ENCODE measurements at places on chromosomes 16 and 17.

DNA sequence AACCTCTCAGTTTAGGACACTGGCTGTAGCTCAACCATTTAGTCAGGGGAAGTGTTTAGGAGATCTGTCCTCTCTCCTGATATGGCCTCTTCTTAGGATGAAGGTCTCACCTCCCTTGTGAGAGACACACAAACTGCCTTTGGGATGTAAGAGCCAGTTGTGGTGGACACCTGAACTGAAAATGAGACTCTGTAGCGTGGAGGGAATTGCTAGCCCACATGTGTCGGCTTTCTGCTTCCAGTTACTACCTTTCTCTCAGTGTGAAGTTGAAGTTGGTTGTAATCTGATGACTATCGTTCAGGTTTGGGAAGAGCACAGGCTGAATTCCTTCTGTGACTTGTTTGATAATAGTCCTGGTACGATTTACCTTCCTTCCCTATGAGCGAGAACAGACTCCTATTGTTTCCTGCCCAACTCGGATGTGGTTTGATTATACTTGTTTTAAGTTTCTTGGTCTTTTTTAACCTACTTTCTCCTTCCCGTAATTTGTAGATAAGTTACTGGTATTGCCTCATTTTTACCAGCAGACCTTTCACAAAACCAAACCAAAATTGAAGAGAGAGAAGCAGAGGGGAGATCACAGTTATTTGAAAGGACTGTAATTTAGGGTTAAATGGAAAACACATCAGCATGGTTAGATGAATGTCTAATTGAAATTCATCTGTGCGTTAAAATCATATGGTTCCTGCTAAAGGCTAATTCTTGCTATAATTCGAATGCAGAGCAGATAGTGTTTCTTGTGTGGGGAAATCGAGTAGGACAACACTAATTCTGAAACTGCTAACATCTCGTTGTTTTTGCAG, 43.2 kb downstream of the CLEC16A start:
- no peak for DNase-seq

DNA sequence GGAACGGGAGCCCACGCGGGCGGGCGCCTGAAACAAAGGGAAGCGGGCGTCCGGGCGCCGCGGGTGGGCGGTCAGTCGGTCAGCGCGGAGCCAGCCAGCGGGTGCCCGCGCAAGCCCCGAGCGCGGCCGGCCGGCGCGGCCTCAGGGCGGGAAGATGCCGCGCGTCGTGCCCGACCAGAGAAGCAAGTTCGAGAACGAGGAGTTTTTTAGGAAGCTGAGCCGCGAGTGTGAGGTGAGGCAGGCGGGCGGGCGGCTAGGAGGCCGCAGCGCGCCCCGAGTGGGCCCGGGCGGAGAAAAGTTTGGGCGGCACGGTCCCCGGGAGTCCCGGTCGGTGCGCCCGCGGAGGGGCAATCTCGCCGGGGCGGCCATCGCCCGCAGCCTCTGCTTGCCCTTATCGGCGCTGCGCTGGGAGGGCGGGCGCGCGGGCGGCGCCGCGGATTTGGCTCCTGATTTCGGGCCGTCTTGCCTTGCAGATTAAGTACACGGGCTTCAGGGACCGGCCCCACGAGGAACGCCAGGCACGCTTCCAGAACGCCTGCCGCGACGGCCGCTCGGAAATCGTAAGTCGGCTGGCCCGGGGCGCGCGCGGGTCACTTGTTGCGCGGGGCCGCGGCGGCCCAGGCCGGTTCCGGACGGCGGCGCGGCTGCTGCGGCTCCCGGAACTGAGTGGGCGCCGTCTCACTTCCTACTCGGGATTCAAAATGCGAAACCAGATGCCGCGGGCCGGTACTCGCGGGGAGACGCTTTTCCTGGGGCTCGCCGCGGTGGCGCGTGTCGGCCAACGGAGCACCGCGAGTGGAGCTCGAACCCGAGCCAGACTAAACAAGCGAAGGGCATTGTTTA, 526 bp downstream of the CBFB start:
- DNase-seq, result peak; percentile 50

DNA sequence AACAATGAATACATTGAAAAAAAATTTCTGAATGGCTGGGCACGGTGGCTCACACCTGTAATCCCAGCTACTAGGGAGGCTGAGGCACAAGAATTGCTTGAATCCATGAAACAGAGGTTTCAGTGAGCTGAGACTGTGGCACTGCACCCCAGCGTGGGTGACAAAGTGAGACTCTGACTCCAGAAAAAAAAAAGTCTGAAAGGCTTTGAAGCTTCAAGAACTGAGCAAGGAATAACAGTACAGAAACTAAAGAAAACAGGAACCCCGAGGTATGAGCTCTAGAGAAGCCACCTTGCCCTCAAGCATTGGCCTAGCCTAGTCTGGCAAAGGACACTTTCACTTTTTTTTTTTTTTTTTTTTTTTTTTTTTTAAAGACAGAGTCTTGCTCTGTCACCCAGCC, 45.0 kb downstream of the TEX2 start:
- DNase-seq, result no peak

DNA sequence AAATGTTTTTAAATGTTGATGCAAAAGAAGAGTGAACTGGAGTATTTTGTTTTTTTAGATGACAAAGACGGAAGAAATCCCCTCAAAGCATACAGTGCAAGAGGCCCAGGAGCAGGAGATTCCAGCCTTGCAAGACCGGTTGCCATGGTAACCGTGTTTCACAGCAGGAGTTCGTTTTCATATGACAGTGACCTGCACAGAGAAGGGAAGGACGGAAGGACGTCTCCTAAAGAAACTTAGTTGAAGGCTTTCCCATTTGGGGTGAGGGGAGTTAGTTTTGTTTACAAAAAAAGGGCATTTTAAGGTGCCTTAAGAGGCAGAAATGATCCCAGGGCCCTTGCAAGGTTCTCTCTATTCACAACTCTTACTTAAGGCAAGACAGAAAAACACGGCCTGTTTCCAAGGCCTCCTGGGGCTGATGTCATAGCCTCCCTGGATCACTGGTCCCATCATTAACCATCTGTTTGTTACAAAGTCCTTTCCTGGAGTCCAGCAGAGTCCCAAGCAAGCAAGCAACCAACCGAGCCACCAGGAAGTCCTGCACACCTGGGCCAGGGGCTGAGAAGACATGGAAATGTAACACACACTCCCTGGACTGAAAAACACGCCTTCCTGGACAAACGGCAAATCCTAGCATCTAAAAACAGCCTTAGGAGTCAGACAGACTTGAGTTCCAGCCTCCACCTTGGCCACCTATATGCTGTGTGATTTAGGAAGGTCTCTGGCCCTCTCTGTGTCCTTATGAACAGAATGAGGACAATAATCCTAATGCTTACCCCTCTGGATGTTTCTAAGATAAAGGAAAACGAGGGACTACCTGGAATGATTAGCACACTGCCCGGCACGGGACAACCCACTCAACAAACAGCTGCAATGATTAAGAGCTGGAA, 30.3 kb upstream of the RPH3AL start:
- no peak for DNase-seq

DNA sequence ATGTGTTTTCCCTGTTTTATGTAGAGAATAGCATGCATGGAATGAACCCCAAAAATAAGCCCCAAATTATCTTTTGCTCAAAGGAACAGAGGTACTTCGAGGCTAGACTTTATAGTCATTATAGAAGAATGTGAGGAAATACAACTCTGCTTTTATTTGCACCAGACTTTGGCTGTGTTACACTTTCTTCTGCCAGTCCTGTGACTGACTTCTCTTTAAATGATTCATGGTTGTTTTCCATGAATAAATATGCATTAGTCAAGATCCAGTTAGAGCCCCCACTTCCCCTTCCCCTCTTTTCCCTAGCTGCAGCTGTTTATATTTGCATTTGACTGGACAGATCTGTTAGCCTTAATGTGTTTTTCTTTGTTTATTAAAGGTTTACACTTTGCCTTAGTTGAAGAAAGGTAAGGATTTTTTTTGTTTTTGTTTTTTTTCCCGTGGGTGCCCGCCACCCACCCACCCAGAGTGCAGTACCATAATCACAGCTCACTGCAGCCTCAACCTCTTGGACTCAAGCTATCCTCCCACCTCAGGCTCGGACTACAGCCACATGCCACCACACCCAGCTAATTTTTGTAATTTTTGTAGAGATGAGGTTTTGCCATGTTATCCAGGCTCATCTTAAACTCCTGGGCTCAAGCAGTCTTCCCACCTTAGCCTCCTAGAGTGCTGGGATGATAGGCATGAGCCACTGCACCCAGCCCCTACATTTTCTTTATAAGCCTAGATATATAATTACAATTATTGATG, 152.6 kb downstream of the CYB561 start:
- DNase-seq, result no peak

GRCh38 chr17:74542166-74542565, 3.7 kb downstream of the CD300C start:
- no peak for DNase-seq

DNA sequence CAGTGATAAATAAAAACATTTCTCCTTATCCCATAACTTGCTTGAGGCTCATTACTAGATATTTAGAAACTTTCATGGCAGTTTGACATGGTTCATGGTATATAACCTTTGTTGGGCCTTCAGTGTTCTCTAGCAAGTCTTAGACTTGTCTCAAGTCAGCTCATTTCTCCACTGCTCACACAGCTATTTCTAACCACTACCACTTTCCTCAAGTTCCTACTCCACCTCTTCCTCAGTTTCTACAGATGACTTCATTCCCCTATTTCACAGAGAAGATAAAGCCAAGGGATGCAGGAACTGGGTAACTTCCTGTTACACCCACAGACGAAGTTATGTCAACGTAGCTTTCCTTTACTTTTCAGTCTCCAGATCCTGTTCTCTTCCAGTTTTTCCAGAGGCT, 23.2 kb downstream of the NLK start:
- DNase-seq, result no peak

- DNase-seq, result no peak
Measured at GRCh38 chr16:67807148-67807682, 526 bp downstream of the TSNAXIP1 start.

- DNase-seq, result peak; percentile 2
Measured at GRCh38 chr16:84700446-84701300, 873 bp downstream of the USP10 start.

DNA sequence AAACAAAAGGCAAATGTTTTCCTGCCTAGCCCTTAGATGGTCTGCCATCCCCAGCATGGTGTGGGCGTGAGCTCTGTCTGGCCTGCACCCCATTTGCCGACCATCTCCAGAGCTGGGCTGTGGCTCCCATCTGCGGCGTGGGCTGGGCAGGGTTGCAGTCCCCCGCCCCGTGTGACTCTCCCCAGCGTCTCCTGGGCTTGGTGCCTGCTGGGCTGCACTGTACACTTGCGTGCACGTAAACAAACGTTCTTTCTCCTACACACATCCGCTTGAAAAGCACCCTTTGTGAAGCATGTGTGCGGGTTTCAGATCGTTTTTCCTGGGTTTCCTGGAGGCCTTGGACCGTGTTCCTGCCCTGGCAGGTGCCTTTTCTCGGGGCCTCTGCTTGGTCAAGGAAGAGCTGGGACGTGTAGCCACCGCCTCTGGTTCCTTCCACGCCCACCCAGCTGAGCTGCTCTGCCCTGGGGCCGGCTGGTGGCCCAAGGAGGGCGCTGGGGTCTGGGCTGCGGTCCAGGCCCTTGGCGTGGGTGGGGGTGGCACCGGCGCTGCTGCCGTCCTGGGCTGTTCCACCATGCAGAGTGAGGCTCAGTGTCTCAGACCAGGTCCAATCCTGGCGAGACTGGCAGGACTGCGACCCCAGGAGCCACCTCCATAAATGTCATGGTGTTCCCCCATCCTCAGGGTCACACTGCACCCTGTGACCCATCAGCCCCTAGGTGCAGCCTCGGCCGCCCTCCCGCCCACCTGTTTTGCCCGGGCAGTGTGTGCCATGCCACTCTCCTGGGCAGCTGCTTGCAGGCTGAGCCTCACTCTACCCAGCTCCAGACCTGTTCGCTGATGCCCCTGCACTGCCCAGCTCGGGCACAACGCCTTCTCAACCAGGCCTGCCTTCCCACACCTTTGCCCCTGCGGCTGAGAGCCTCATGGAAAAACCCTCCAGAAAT, 9.9 kb upstream of the BAIAP3 start:
- no peak for DNase-seq

GRCh38 chr17:6639586-6640535, 650 bp downstream of the KIAA0753 start:
- no peak for DNase-seq

DNA sequence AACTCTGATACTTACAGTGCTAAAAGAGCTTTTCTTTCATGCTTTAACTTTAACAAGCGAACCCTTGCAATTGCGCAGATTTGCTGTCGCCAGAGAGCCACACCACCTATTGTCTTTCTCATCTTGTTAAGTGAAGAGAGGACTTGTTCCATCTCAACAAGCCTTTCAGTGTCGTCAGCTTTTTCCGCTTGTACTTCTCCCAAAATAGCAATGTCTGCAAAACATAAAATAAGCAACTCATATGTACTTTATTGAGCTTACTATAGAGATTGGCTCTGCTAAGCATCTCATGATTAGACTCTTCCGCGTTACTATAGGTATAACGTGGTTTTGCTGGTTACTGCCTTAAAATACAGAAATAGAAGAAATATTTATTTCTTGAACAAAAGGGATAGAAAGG, 51.9 kb downstream of the ABCA8 start:
- DNase-seq, result no peak

- DNase-seq, result no peak
Measured at GRCh38 chr16:15489016-15489415, 54.6 kb downstream of the BMERB1 start.

- no peak for DNase-seq
Measured at GRCh38 chr17:72587156-72587555, 466.3 kb downstream of the SOX9 start.

DNA sequence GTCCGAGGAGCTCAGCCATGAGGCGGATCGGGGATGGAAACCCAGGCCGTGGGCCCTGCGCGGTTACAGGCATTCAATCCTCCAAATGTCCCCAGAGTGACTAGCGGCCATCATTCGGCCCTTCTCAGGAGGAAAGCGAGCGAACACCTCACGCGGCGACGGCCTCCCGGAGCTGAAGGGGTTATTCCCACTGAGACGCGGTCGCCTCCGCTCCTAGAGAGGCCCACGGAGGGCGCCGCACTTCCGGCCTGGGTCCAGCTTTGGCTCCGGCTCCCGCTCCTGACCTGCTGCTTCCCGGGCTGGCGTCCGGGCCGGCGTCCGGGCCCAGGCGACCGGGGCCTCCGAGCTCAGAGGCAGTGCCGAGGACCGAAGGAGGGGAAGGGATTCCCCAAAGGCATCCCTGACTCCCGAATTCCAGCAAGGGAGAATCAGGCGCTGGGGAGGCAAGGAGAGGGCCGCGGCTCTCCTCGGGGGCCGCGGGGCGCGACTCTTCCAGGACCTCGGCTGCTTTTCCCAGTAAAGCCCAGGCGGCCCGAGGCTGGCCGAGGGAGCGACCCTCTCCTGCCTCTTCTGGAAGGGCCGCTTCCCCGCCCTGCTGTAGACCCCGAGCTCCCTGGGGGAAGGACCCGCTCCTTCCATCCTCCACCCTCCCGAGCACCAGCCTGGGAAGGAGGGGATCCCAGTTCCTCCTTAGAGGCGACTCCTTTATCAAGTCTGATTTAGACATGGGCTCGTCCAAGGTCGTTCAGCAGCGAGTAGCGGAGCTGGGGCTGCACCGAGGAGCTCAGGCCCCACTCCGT, 18.6 kb upstream of the ZNF629 start:
- DNase-seq, result peak; percentile 11

- DNase-seq, result no peak
Measured at GRCh38 chr16:21710938-21711337, 47.2 kb downstream of the OTOA start.

DNA sequence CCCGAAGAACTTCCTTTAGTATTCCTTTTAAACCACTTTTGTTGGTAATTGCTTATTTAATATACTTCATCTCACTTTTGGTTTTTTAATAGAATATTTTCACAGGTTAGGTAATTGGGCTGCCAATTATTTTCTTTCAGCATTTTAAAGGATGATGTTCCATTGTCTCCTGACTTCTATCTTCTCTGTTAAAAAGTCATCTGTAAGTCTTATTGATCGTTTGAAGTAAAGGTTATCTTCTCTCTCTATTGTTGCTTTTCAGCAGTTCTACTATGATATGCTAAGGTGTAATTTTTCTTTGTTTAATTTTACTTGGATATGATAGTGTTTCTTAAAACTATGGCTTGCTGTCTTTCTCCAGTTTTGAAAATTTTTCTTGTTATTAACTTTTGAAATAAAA, 307.5 kb downstream of the MAP2K4 start:
- no peak for DNase-seq
